ENCODE measurements at places on chromosomes 16 and 17.

DNA sequence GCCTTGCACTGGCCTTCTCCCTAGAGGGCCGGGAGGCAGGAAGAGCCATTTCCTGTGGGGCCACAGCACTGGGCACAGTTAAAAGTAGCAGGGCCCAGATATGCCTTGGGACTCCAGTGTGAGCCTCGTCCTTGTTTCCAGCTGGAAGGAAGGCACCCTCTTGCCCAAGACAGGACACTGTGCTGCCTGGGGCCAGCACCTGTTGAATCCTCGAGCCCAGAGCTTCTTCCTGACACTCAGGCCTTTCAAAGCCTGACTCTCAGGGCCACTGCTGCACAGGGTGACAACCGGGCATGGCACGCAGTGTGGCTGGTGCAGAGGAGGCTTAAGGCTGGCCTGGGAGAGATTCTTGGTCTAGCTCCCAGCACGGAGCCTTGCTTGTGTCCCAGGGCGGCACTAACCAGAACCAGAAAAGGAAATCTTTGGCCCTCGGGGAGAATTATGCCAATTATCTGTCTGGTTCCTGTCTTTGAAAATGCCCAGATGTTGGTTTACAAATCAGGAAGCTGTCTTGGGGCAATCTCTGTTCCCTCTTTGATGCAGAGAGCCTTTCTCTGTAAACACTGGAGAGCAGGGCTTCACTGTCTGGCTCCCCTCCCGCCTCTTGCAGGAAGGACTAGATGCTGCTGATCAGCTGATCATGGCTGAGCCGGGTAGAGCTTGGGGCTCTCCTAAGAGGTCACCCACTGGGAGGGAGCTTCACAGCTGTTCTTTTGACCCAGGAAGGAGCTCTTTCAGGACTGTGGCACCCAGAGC, 11.1 kb downstream of the LDHD start:
- no peak for DNase-seq

DNA sequence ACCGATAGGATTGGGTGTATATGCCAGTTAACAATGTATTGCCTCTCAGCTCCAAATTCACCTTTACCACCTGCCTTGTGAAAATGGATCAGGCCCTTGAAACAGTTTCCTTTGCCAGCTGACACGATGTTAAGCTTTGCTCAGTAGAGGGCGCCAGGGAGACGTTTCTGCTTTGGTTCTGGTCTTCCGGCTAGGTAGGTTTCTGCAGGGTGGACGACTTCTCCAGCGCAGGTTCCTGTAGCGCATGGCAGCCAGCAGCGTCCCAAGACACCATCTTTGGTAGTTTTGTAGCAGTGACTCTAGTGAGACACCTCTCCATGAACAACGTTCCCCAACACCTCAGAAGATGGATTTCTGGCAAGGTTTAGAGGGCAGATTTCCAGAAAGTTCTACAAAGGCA, 24.0 kb downstream of the SYCE1L start:
- no peak for DNase-seq

DNA sequence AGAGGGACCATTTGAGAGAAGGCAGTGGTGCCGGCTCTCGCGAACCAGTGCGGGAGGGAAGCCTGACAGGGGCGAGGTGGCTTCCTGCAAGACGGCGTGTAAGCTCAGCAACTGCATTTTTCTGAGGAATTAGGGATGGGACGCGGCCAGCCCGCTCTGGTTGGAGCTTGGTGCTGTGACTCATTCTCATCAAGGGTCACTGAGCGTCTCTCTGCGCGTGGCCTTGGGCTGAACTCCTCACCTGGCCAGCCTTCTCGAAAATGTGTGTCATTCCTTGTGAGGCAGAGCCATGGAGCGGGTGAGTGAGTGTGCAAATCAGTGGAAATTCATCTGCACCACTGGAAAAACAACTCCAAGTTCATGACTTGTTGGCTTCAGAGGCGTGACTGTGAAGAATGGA, 52.8 kb downstream of the NTN1 start:
- no peak for DNase-seq

GRCh38 chr16:72371307-72372086, 199.5 kb upstream of the PMFBP1 start:
- DNase-seq = no peak

DNA sequence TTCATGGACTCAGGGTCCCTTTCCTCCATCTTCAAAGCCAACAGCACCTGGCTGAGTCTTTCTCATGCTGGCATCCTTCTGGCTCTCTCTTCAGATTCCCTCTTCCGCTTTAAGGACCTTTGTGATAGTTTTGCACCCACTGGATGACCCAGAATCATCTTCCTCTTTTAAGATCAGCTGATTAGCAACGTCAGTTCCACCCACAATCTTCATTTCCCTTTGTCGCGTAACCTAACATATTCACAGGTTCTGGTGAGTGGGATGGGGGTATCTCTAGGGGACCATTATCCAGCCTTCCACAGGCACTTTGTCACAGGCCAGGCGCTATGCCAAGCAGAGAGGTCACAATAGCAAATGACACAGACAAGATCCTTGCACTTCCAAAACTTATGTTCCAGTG, 593.8 kb downstream of the MAF start:
- no peak for DNase-seq

DNA sequence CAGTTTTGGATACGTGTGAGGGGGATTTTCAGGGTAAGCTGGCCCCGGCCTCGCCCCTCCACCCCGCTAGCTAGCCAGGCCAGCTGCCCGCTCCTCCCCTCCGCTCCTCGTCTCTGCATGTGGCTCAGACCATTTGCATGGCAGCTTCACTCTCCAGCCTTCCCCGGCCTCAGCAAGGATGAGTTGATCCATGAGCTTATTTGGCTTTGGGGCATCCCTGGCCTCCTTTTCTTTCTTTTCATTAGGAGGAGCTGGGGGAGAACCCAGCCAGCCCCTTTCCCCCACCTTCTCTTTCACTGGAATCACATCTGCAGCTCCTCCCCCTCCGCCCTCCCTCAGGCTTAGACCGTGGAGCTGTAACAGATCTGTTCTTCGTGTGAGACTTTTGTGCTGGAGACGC, 30.7 kb downstream of the ELAC2 start:
- no peak for DNase-seq

DNA sequence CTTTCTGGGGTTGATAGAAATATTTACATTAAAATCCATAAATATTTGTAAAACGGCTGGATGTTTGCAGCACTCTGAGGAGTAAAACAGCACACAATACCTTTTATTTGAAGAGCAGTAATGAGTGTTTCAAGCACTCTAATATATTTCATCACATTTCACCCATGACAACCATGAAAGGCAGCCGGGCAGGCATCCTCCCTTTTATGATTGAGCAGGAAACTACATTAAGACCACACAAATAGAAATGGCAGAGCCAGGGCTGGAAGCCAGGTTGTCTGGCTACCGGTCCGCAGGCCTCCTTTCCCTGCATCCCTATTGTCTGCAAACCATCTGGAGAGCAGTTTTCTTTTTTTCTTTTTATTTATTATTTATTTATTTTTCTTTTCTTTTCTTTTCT, 23.1 kb upstream of the GPRC5C start:
- no peak for DNase-seq

DNA sequence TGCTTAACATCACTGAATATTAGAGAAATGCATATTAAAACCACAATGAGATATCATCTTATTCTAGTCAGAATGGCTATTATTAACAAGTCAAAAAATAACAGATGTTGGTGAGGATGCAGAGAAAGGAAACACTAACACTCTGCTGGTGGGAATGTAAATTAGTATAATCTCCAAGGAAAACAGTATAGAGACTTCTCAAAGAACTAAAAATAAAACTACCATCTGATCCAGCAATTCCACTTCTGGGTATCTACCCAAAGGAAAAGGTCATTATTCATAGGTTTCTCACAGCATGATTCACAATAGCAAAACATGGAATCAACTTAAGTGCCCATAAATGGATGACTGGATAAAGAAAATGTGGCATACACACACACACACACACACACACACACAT, 166.4 kb downstream of the CEP112 start:
- DNase-seq = no peak

GRCh38 chr16:53098526-53099317, 43.9 kb downstream of the CHD9 start:
- no peak for DNase-seq

DNA sequence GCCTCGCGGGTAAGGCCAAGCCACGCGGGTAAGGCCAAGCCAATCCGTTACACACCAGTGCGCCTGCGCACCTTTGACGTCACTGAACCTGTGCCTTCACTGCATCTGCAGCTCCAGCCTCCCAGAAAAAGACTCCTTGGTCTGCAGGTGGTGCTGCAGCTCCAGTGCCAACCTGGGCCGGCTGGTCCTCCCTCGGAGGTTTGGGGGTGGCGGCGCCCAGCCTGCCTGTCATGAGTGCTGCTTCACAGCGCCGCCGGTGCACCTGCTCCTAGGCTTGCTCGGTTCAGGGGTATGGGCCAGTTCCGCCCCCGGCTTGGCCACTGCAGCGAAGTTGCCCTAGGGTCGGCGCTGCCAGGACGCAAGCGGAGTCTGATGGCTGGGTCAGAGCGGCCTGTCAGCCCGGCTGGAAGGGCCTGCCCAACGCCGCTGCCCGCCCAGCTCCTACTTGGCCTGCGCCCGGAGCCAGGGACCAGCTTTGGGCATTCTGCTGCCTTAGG, 146.6 kb downstream of the USP22 start:
- DNase-seq = peak; percentile 28

DNA sequence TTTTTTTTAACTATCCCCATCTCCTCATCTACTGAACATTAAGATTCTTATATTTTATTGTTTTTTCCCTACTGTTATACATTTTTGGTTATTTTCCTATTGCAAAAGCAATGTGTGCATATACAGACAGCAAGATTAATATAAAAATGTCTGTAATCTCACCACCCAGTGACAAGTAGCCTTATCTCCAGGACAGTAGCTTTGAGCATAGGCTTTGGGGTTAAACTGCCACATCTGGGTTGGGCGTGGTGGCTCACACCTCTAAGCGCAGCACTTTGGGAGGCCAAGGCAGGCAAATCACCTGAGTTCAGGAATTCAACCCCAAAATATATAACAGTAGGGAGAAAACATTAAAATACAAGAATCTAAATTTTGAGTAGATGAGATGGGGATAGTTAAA, 27.4 kb upstream of the SSTR2 start:
- DNase-seq = no peak

DNA sequence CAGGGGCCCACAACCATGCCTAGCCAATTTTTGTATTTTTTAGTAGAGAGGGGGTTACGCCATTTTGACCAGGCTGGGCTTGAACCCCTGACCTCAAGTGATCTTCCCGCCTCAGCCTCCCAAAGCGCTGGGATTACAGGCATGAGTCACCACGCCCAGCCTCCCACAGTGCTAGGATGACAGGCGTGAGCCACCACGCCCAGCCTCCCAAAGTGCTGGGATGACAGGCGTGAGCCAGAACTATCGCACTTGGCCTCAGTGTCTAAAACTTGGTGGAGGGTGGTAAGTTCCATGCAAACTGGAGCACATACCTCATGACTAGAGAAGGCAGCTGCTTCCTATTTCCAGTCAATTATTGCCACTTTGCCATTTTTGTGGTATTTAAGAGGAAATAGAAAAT, 7.1 kb downstream of the HSD17B2 start:
- no peak for DNase-seq

DNA sequence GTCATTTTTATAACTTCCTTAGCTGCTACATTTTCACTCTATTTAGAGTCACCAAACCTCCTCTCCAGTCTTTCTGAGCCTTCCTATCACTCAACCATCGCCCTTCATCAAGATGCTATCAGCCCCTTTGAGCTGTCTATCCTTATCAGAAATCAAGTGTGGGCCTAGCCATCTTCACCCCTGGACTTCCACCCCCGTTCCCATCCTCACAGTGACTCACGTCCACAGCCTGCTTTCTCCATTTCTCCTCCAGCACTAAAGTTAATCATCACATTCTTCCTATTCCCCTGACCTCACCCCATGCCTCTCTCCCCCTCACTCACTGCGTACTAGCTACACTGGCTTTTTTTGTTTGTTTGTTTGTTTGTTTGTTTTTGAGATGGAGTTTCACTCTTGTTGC, 2.4 kb upstream of the TEKT3 start:
- DNase-seq = no peak

- DNase-seq = no peak
Observed at GRCh38 chr17:79039171-79039570, 15.2 kb downstream of the C1QTNF1 start.

DNA sequence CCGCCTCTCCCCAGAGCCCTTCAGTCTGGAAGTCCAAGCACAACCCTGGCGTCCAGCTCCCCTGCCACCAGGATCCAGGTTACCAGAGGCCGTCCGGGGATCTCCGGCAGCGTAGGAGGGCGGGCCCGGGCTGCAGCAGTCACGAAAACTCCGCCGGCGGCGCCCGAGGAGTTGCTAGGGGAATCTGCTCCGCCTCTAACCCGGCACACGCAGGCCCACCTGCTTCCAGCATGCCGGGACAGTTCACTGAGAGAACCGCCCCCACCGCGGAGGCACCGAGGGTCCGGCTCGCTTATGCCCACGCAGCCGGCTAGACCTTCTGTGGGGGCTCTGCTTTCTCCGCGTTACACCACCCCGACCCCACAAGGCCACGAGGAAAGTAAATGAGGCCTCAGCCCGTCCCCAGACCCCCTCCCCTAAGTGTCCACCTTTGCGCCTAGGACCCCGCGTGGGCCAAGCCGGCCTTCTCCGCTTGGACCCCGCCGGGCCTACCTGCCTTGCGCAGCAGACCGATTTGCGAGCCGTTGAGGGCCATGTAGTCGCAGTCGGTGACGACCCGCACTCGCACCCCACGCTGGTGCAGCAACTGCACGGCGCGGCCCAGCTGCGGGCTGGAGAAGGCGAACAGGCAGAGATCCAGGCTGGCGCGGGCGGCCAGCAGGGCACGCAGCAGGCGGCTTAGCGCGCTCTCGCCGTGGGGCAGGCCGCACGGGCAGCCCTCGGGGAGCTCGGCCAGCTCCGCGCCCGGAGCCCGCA, 587 bp downstream of the PLD6 start:
- DNase-seq = peak; percentile 57

GRCh38 chr16:26464576-26465266, 602.0 kb upstream of the C16orf82 start:
- DNase-seq = no peak

- DNase-seq = no peak
Observed at GRCh38 chr17:9212376-9213302, 191.3 kb downstream of the NTN1 start.

DNA sequence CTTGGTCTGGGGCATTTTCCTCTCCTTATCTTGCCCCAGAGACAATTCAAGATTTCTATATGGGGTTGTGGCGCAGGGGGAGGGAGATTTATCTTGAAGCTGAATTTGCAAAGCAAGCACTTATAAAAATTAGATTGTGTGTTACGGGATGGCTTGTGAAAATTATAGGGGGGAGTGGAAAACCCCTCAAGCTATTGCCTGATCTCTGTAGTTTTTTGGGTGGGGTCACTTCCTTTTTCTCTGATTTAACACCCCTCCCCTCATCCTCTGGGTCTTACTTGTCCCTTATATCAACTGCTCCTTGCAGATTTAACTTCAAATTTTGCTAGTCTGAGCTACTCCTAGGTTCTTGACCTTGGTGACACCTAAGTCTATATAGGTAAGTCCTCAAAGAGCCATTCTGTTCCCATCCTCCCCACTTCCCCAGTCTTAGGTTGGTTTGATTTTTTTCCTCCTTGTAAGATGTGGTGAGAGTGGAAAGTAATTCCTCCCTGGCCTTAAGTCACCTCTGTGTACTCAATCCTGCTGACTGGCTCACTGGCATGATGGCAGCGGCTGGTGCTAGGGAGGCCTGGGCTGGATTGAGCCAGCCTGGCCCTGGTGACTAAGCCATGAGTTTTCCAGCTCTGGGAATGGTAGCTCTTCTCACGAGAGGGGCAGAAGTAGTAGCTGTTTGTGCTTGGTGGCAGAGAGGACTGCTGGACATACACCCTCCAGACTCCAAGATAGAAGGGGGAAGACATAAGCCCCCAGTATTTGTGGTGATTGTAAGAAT, 2.3 kb downstream of the ARL4D start:
- no peak for DNase-seq
